ENCODE measurements at places on chromosomes 6 and 20.

GRCh38 chr6:127462376-127462775 is 3.2 kb upstream of the KIAA0408 start:
- DNase-seq = no peak

DNA sequence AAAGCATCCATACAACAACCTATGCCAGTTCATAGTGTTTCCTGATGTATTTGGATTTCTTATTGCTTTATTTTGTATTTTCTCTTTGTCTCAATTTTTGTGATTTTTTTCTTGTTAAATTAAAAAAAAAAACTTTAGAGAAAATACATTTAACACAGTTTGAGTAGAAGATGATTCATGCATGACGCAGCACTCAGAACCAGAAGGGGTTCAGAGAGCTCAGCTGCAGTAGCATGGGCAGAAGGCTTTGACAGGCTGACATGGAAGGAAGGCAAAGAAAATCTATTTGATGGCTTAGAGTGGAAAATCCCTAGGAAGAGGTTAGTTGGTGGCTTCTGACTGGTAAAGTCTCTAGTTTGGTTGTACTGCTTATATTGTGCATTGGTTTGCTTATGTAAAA is 207.2 kb upstream of the STXBP5 start:
- no peak for DNase-seq

- DNase-seq = no peak
These were observed 64.5 kb upstream of the PMEPA1 start for GRCh38 chr20:57774111-57774880.

DNA sequence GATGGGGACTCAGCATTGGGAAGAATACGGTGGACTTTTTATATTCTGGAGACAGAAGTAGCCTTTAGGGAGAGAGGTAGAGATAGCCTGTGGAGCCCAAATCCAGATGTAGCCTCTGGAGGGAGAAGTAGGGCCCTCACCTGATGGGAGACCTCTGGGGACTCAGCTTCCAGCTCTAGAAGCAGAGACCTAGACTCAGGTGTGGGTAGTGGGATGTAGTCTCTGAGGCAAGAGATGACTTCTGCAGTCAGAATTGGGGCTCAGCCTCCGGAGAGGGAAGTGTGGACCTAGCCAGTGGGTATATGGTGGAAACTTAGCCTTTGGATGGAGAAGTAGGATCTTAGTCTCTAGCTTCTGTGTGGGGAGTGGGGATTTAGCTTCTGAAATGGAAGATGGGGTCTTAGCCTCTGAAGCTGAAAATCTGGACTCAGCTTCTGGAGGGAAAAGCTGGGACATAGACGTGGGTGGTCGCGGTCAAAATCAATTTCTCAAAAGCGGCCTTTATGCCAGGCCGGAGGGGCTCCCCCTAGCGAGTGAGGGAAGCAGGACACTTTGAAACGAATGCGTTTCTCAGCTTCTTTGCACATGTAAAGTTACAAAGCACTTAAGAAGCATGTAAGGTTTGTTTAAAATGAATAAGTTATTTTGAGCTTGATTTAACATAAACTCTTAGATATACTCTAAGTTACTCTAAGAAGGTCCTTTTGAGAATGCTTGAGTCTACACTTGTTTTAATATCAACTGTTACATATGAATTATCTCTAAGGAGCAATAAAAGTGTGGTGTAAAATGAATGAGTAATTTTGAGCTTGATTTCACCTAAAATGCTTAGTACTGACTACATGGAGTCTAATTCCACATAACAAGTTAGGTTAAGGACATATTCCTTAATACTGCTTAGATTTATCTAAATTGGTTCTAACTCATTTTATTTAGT is 12.9 kb upstream of the ZNF343 start:
- no peak for DNase-seq

GRCh38 chr6:26516481-26517427 is 16.7 kb downstream of the BTN1A1 start:
- DNase-seq = no peak

- DNase-seq = no peak
These were observed 329.5 kb upstream of the JAG1 start for GRCh38 chr20:11003341-11003740.

DNA sequence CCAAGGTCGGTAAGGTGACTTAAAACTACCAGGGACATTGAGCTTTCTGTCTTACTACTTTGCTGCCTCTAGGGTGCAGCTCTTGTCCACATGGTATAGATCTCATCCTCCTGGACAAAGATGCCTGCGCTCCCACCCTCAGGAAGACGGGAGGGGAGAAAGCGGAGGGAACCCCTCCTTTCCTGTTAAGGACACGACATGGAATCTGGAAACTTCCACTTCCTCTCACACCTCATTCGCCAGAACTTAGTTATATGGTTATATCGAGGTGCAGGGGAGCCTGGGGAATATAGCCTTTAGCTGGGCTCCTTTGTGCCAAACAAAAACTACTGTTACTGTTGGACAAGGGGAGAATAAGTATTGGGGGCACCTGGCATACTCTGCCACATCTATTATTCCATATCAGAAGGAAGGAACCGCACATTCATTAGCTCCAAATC is 224.3 kb upstream of the TSHZ2 start:
- no peak for DNase-seq

DNA sequence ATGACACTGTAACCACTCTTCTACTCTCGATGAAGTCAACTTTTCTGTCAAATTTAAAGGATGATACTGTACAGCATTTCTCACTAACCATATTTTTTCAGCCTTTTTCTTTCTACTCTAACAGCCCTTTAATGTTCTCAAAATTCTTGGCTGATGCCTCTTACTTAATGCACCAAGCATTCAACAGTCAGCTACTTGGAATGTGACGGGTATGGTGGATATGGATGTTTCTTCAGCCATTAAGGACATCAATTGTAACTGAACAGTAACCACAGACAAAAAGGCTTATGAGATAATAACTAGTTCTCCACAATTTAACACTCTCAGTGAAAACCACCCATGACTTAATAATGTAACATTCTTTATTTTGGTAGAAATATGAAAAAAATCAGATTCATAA is 467.2 kb upstream of the ZNF337 start:
- DNase-seq = no peak

- no peak for DNase-seq
These were observed 20.8 kb downstream of the ATP9A start for GRCh38 chr20:51747182-51747911.

GRCh38 chr6:87154641-87154992 is 748 bp upstream of the ZNF292 start:
- no peak for DNase-seq

- no peak for DNase-seq
These were observed 29.2 kb downstream of the DEFB114 start for GRCh38 chr6:49934770-49935169.

GRCh38 chr6:6907286-6907685 is 200.5 kb upstream of the RREB1 start:
- no peak for DNase-seq

- DNase-seq = no peak
These were observed 277.5 kb downstream of the PTPRK start for GRCh38 chr6:128242765-128243403.

- no peak for DNase-seq
These were observed 57.6 kb upstream of the IPCEF1 start for GRCh38 chr6:154414021-154414813.

GRCh38 chr20:10672624-10673127 is 1.1 kb downstream of the JAG1 start:
- no peak for DNase-seq

- DNase-seq = no peak
These were observed 53.6 kb upstream of the FAM83D start for GRCh38 chr20:38872491-38873049.

GRCh38 chr6:157222201-157222981 is 100.9 kb downstream of the TMEM242 start:
- no peak for DNase-seq

DNA sequence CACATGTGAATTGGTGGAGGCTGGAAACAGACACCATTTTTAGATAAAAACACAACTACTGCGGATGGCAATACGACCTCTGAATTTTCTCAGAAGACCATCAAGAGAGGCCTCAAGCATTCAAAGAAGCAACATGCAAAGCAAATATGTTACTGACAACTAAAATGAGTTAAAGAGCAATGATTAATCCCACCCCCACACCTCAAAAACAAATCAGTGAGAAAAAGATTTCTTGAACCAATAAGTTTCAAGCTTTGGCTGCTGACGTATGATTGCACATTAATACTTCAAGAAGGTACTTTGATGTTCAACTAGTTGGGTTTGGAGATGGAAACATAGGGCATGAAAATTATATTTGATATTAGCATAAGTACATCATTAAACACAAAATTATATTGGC is 982 bp downstream of the MMUT start:
- no peak for DNase-seq

DNA sequence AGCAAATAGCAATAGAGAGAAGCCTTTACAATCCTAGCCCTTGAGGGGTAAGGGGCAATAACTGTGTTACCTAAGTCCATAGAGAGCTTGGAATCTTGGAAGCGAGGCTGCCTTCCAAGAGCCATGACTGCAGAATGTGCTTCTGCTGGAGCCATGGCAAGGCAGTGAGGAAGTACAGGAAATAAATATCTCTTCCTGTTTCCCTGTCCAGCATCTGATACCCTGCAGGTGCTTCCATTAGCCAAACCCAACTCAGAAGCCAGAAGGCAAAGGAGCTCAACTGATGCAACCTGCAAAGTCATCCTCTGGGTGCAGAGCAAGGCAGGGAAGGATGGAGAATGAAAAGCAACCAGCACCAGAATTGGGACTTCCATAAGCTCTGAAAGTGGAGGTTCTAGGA is 41.0 kb upstream of the KLHL31 start:
- DNase-seq = no peak

DNA sequence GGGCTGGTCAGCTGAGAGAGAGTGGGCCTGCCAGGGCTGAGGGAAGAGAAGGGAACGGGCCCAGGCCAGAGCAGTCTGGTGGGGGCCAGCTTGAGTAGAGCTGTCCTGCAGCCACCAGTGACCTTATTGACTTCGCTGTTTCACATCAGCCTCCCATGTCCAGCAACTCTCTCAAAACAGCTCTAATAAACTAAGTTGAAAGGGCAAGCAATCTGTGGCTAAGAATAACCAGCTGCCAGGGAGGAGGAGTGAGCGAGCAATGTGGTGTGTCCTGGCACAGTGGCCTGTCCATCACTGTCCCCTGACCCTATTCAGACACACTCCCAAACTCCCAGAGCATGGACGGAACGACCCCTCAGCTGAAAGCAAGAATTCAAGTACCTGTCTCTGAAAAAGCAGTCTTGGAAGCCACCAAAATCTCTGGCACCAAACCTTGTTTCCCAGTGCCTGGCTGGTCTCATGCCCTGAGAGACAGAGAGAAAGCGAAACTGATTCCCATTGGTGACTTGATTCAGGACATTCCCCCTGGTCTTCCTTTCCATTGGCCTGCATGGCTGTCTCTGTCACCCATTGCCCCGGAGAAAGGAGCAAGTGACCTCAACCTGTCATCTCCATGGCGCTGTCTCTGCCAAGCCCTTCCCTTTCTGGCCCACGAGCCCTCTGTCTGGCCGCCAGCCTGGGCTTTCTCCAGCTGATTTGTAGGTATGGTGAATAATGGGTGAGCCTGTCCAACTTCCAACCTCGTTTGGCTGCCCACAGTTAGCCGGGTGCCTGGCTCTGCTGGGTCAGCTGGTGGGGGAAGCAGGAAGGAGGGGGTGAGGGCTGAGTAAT is at the start of gene DDO:
Gene DDO (minus strand): TSS at position 490 of the 831 bp plus-strand sequence. CDS start 2,113 bp downstream, outside the sequence.
- no peak for DNase-seq

DNA sequence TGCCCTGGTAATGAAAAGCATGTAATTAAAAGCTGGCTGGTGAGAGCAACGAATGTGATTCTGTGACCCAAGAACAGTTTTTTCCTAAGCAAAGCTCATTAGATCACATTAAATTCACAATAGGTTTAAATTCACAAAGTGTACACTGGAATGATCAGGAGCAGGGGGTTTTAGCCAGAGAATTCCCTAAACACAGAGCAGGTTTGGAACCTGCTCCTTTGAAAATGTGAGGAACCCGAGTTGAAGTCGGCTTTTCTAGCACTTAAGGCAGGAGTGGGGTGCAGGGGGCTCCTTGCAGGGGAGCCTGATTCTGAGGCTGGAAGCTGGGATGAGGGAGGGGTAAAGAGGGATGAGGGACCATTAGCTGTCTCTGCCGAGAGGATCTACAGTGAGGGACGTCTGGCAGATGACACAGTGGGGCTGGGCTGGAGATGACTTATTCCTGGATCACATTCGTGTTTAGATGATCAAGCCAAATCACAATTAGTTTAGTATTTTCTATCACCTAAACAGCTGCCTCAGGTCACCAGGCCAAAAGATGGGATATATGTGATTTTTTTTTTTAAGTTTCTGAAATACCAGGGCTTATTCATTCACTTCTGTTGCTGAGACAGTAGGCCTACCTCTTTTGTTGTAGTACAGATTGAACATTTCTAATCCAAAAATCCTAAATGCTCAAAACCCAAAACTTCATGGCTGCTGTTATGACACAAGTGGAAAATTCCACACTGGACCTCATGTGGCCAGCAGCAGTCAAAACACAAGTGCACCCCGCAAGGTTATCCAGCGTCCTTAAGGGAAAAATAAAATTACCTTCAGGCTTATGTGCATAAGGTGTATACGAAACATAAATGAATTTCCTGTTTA is 93.1 kb upstream of the HIVEP1 start:
- no peak for DNase-seq

DNA sequence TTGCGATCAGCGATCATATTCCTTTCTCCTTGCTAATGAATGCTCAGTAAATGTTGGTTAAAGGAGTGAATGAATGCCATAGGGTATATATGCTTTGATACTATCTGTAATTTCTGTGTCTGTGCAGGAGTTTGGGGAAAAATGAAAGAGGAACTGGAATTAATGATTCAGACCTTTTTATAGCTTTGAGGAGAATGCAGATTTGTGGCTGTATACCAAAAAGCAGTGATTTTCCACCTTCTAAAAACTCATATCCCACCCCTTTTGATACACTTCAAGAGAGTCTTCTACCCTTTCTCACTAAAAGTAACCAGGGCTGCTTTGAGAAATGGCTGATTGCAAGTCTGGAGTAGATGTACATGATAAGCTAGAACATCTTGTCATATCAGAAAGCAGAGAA is 26.6 kb upstream of the SUMO4 start:
- no peak for DNase-seq

DNA sequence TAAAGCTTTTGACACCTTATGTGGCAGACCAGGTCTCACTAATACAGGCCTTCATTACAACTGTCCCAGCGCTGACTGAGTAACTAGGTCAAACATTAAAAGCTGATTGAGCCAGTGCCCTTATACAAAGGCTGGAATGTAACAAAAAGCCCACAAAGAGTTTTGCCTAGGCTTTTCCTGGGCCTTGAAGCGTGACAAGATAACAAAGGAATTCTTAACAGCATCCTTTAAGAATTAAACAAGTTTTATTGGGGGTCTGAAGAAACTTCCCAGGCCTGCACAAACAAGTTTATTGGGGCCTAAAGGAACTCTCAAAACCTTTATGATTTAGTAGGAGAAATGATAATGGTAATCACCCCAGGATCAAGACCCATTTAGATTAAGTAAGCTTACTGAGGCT is 267.6 kb upstream of the FAM83B start:
- no peak for DNase-seq

Measured in Panc1 (cell line).